CD8-positive, alpha-beta memory T cell (primary cell): ENCODE measurements at places on chromosomes 2 and 18.

GRCh38 chr2:120294008-120294340 is 41.3 kb downstream of the RALB start:
- DNase-seq = no peak

GRCh38 chr2:163735685-163736432 is at the start of gene FIGN:
TSS of gene FIGN (minus strand) at chr2:163736008. CDS start at chr2:163734927, 1,081 bp downstream.
- DNase-seq = no peak

GRCh38 chr18:12433829-12434540 is 26.3 kb downstream of the PRELID3A start:
- no peak for DNase-seq

DNA sequence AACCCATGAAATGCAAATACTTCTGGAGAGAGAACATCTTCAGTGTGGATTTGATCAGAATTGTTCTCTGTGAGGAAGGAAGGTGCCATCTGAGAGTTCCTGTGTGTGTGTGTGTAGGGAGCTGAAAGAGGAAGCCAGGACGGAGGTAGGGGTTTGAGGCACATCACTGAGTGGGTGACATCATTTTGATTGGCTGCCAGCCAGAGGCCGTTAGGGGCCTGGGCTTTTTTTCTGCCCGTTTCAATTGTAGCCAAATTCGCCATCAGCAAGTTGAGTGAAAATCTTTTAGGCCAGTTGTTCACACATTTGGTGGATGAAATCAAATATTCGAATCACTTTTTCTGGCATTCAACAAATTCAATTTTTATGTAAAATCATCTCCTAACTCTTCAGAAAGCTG is 48.9 kb downstream of the TSN start:
- DNase-seq = no peak
